ENCODE measurements at places on chromosomes 2 and 18. TPM values are rescaled to one million over a fixed set of nuclear protein-coding genes. Genes with fewer than 3 reads are reported as not detected.
A peak's percentile ranks its signal among the peaks of the same experiment; 100 is the strongest.

GRCh38 chr2:191010887-191011885, 2.8 kb downstream of the STAT1 start:
- H3K27ac ChIP-seq: no peak overlapping the region
- no peaks in the 10 kb centered on the region for H3K27me3 ChIP-seq
- no peak overlapping the region for H3K4me3 ChIP-seq
- H3K36me3 ChIP-seq: peaks cover 11% of the 10 kb centered on the region
- no peak for DNase-seq

DNA sequence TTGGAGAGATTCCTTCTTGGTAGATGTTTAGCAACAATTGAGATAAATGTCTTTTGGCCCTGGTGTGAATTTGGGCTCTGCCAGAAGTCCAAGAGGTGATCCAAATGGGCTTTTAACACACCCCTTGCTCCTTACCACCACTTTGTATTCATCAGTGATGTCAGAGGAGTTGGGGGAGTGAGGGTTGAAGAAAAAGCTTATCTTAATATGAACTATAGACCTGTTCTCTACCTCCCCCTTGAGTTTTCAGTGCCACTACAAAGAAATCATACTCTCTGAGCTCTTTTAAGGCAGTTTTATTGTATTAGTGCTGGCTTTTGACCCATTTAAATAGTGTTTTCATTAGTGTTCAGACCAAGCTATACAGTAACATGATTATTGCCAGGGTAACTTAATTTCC, 229.1 kb downstream of the PHLPP1 start:
- H3K4me3 ChIP-seq: no peak overlapping the region
- DNase-seq: peak; percentile 54
- H3K36me3 ChIP-seq: peaks cover 7% of the 10 kb centered on the region
- H3K4me1 ChIP-seq: peaks cover 15% of the 10 kb centered on the region
- H3K27me3 ChIP-seq: no peaks in the 10 kb centered on the region

HMSD gene
- 0.14 TPM for total RNA-seq

VAMP5 gene
- 7.7 TPM for total RNA-seq

GRCh38 chr2:118239284-118239683, 151.0 kb downstream of the INSIG2 start:
- H3K4me3 ChIP-seq: no peak overlapping the region
- H3K4me1 ChIP-seq: no peaks in the 10 kb centered on the region
- DNase-seq: no peak
- no peak overlapping the region for H3K27ac ChIP-seq
- no peaks in the 10 kb centered on the region for H3K36me3 ChIP-seq

- no peak for DNase-seq
- no peaks in the 10 kb centered on the region for H3K27me3 ChIP-seq
- no peaks in the 10 kb centered on the region for H3K4me1 ChIP-seq
- no peaks in the 10 kb centered on the region for H3K36me3 ChIP-seq
These were observed 344.3 kb upstream of the KYNU start for GRCh38 chr2:142533177-142533576.

TNFAIP6 gene
- total RNA-seq: not detected

SLC38A11 gene
- total RNA-seq: not detected

VSNL1 gene
- total RNA-seq: 3.9 TPM

- DNase-seq: peak; percentile 8
- H3K27me3 ChIP-seq: no peaks in the 10 kb centered on the region
- no peak overlapping the region for H3K27ac ChIP-seq
- H3K4me3 ChIP-seq: no peak overlapping the region
These were observed 286.7 kb upstream of the CYRIA start for GRCh38 chr2:16952368-16952767.

GRCh38 chr2:23592061-23592685, 207.2 kb downstream of the KLHL29 start:
- H3K4me3 ChIP-seq: no peak overlapping the region
- no peaks in the 10 kb centered on the region for H3K27me3 ChIP-seq
- no peak overlapping the region for H3K27ac ChIP-seq
- DNase-seq: no peak
- H3K4me1 ChIP-seq: peaks cover 4% of the 10 kb centered on the region

DNA sequence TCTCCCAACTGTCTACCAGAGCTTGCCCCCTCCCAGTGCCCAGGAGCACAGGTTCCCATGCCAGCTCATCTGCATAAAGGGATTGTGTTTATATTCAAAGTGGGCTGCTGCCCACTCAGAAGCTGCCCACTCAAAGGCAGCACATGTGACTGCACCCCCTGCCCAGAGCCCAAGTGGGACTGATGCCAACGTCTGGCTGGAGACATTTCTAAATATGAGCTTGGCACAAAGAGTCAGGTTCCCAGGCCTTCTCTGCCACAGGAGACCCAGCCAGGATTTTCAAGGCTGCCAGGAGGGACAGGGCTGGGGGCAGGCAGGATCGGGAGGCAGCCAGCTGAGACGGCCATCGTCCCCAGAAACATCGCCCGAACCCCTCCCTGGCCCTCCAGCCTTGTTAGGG, 67.1 kb downstream of the ZBTB7C start:
- no peaks in the 10 kb centered on the region for H3K27me3 ChIP-seq
- no peaks in the 10 kb centered on the region for H3K36me3 ChIP-seq
- peak overlapping the region; percentile 62 for H3K27ac ChIP-seq
- no peak overlapping the region for H3K4me3 ChIP-seq
- H3K4me1 ChIP-seq: peaks cover 54% of the 10 kb centered on the region

DNA sequence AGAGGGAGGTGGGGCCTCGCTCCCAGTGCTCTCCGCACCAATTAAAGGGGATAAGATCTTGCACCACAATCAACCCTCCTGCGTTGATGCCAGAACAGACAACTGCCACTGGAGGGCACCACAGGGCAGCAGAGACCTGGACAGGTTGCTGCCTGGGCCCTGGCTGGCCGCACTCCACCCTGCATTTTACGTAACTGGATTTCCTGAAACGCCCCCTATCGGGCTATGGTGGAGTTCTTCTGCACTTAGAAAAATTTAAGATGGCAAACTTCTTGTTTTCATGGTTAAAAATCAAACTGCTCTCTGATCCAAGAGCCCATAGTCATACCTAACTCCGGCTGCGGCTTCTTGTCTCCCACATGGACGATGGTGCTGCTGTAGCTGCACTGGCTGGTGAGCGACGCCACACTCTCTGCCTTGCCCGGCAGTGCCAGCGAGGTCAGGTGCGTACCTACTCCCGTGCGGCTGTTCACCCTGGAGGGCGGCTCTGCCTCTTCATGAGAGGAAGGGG, 16.8 kb upstream of the HES6 start:
- peak; percentile 92 for DNase-seq
- no peaks in the 10 kb centered on the region for H3K27me3 ChIP-seq
- H3K27ac ChIP-seq: no peak overlapping the region
- no peak overlapping the region for H3K4me3 ChIP-seq
